ENCODE measurements at places on chromosomes 4 and X. TPM values are rescaled to one million over a fixed set of nuclear protein-coding genes. Genes with fewer than 3 reads are reported as not detected.

Gene HSFX2
- total RNA-seq, result not detected

Gene S100P
- 0.90 TPM for total RNA-seq

Gene CYSLTR1
- total RNA-seq, result 22.1 TPM

Gene CXorf49
- total RNA-seq, result not detected

Gene RRH
- total RNA-seq, result not detected

Gene TMEM271
- not detected for total RNA-seq

Gene CLDN24
- not detected for total RNA-seq

Gene RTL9
- total RNA-seq, result 0.21 TPM

Gene GC
- 1.2 TPM for total RNA-seq

Gene ART3
- total RNA-seq, result not detected

Gene NAA11
- not detected for total RNA-seq

Gene REELD1
- 0.62 TPM for total RNA-seq

Gene MUC7
- not detected for total RNA-seq

Gene NOX1
- total RNA-seq, result not detected

Gene IL2
- 0.66 TPM for total RNA-seq

Gene ESX1
- total RNA-seq, result not detected

Gene MEPE
- total RNA-seq, result not detected

Gene CENPVL1
- not detected for total RNA-seq

Gene FAM149A
- total RNA-seq, result 0.38 TPM

Gene PPEF1
- total RNA-seq, result 0.31 TPM

Gene CT45A7
- total RNA-seq, result not detected

Gene GAB1
- 3.4 TPM for total RNA-seq

Gene AP1S2
- total RNA-seq, result 41.7 TPM

Gene RENBP
- 4.9 TPM for total RNA-seq

Gene CXorf38
- 17.6 TPM for total RNA-seq

Gene TRPC5OS
- not detected for total RNA-seq

Gene TIGD2
- total RNA-seq, result 6.0 TPM

Gene MXRA5
- 0.03 TPM for total RNA-seq

Gene DMP1
- not detected for total RNA-seq

Gene TBC1D9
- total RNA-seq, result 12.9 TPM

Gene ATOH1
- not detected for total RNA-seq

Gene MAGEA11
- total RNA-seq, result not detected

Gene SUPT20HL1
- total RNA-seq, result not detected

Gene PNMA6A
- not detected for total RNA-seq

Gene MAGEA4
- not detected for total RNA-seq

Gene MBNL3
- total RNA-seq, result 32.7 TPM

Gene RAB41
- total RNA-seq, result not detected

Gene MPC1L
- not detected for total RNA-seq

Gene L1CAM
- 0.24 TPM for total RNA-seq

Gene F8A2
- not detected for total RNA-seq

Gene COL4A6
- total RNA-seq, result 0.10 TPM

Gene MAGEA9B
- total RNA-seq, result not detected

Gene TIMM8A
- 26.1 TPM for total RNA-seq

Gene CTAG1B
- not detected for total RNA-seq

Gene SRPX2
- not detected for total RNA-seq

Gene FGF16
- not detected for total RNA-seq

Gene CSAG2
- not detected for total RNA-seq

Gene SOD3
- not detected for total RNA-seq

Gene FABP2
- not detected for total RNA-seq

Gene NMU
- 0.40 TPM for total RNA-seq

Gene APELA
- total RNA-seq, result 1.3 TPM

Gene TCEAL6
- total RNA-seq, result not detected

Gene CT45A10
- not detected for total RNA-seq

Gene IBSP
- total RNA-seq, result not detected

Gene CNGA1
- total RNA-seq, result 4.8 TPM

Gene SLC7A11
- total RNA-seq, result 3.6 TPM

Measured in GM12878 (cell line).